AML-193 (cell line): ENCODE measurements at places on chromosomes 16 and 17.

DNA sequence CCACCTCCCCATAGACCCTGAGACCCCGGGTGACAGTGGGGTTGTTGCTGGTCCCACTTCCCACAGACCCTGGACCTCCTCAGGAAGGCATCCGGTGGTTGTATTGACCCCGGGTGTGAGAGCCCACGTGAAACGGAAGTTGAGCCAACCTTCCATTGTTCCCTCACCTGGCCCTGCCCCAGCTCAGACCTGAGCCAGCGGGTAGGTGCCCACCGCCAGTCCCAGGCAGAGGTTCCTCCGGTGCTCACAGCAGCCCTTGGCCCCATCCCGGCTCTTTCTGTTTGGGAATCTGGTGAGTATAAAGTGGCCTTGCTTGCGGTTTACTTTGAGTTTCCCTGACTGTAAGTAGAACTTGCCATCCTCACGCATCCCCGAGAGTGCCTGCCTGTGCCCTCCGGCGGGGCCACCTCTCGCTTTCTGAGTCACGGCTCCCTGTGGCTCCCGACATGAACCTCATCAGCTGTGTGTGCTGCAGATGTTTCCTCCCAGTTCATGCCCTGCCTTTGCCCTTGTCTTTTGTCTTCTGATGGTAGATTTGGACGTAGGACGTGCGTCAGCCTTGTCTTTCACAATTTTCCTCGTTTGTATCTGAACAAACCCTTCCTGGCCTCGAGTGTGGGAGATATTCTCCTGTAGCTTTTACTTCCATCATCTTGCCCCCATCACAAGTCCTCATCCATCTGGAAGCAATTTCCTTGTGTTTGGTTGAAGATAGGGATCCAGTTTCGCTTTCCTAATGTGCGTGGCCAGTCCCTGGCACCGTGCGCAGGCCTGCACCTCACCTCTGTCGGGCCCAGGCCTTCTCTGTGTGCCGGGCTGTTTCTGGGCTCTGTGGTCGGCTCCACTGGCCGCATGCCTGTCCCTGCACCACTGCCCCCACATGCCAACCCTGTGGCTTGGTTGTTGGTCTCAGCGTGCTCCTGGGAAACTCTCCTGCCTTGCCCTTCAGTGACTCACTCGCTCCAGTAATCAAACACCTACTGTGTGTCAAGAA, 76.0 kb downstream of the METRNL start:
- DNase-seq: peak; percentile 57

GRCh38 chr16:78648517-78648916, 549.1 kb downstream of the WWOX start:
- DNase-seq: no peak

GRCh38 chr16:86496262-86496928, 13.9 kb upstream of the FOXF1 start:
- DNase-seq: no peak

DNA sequence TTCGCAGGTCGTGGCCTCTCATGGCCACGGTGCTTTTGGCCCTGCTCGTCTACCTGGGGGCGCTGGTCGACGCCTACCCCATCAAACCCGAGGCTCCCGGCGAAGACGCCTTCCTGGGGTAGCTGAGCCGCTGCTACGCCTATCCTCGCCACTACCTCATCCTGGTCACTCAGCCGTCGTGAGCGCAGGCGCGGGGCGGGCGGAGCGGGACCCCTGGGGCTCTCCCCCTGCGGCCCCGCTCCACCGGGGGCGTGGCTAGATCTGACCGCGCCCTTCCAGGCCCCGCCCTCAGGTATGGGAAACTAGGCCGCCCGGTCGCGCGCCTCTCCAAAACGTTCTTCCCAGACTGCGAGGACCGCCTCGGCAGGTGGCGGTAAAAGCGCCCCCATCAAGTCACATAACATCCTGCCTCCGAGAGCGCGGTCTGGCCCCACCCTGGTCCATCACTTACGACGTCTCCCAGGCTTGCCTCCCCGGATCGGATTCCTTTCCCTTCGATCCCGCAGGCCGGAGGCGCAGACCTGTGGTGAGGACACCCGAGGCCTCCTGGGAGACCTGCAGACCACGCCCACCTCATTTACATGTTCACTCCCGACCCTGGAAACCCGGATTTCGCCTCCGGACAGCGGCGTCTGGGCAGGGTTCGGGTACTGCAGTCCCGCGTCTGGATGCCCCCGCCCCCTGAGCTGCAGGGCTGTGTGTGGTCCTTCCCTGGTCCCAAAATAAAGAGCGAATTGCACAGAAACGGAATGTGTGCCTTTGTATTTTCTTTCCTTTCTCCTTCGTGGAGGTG, 91.5 kb upstream of the TMEM97 start:
- DNase-seq: no peak

- no peak for DNase-seq
Measured at GRCh38 chr16:15493466-15494180, 59.2 kb downstream of the BMERB1 start.

DNA sequence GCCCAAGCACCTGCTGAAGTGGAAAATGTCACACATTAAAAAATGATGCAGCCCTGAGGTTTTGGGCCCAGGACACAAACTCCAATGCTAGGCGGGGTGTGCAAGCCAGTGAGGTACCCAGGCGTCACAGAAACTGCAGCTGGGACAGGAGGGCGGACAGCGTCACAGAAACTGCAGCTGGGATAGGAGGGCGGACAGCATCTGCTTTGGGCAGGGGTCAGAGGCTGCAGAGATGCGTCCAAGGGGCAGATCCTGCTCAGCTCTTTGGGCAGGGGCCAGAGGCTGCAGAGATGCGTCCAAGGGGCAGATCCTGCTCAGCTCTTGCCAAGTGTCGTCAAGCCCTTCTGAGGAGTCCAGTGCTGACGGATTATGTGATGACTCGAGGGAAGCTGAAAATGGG, 43.9 kb upstream of the RCVRN start:
- no peak for DNase-seq

DNA sequence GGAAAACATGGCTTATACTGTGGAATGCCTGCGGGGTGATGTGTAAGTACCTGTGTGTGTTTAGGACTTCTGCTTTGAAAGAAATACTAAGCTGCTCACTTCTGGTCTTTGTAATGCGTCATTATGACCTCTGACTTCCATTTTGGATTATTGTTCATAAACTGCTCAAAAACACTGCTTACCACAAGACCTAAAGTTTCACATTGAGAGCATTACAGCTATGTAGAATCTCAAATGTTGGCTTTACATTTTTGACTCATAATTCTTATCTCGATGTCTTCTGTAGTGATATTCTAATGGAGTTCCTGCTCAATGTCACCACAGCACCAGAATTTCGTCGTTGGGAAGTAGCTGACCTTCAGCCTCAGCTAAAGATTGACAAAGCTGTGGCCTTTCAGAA, 9.3 kb downstream of the UQCRC2 start:
- no peak for DNase-seq
